ENCODE measurements at places on chromosomes 5 and 9.

GRCh38 chr5:179731791-179732411 lies 721 bp upstream of the MAML1 start:
- no peak for DNase-seq

GRCh38 chr5:132203464-132203818 lies 24.2 kb downstream of the P4HA2 start:
- no peak for DNase-seq

DNA sequence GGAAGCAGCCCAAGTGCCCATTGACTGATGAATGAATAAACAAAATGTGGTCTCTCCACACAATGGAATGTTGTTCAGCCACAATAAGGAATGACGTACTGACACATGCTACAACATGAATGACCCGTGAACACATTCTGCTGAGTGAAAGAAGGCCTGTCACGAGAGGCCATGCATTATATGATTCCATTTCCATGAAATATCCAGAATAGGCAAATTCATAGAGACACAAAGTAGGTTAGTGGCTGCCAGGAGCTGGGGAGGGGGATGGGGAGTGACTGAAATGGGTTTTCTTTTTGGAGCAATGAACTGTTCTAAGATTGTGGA lies 41.4 kb downstream of the BICD2 start:
- no peak for DNase-seq

GRCh38 chr5:72351376-72351775 lies 31.2 kb downstream of the PTCD2 start:
- DNase-seq, result no peak

GRCh38 chr9:136762915-136763648 lies 1.2 kb downstream of the LCN15 start:
- peak; percentile 20 for DNase-seq

DNA sequence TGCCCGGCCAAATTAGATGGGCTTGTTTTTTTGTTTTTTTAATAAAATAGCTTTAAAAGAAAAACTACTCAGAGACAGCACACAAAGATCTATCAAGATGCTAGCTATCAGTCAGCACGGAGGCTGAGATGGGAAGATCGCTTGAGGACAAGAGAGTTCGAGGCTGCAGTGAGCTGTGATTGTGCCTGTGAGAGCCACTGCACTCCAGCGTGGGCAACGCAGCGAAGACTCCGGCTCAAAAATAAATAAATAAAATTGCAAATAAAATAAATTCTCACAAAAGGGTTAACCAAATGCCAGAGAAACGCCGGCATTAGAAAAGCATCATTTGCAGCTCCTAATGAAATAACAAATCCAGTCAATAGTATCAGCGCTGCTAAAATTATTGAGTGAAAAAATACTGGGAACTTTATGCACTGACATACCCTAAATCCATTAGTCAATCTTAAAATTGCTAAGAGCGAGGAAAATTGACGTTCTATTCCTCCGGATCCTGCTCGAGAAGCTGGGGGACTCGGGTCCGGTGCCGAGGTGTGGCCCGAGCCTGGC lies 681 bp downstream of the CPLANE1 start:
- no peak for DNase-seq

GRCh38 chr9:71737455-71737854 lies 30.9 kb downstream of the CEMIP2 start:
- no peak for DNase-seq

DNA sequence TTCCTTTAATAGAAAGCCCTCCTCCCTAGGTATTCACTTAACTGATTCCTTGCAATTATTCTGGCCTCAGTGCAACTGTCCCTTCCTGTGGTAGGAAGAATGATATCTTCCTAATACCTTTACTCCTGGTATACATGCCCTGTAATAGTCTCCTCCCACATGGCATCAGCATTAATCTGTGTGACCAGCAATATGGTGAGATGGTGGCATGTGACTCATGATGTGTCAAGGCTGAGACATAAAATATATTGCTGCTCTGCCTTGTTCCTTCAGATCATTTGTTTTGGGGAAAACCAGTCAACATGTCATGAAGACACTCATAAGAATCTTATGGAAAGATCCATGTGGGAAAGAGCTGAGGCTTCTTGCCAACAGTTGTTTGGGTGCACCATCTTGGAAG lies 149.1 kb upstream of the TRPM3 start:
- DNase-seq, result no peak

DNA sequence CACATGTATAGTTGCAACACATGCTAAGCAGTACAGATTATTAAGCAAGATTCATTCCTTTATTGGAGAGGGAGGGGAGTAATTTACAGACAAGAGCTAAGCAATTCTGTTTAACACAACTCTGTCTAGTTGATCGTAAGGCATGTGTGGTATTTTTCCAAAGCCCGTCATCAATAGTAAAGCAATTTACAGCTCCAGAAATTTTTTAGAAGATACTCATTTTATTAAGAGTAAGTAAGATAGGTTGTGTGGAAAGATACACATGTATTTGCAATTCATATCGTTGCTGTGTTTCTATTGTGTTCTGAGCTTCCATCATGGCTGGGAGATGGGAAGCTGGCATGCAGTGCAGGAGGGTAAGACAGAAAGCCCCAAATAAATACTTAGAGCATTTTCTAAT lies 289.2 kb upstream of the TMEM161B start:
- DNase-seq, result no peak

GRCh38 chr5:30600892-30601291 lies 592.6 kb upstream of the CDH6 start:
- no peak for DNase-seq

- no peak for DNase-seq
Measured at GRCh38 chr5:78642701-78643100, 5.9 kb downstream of the LHFPL2 start.

DNA sequence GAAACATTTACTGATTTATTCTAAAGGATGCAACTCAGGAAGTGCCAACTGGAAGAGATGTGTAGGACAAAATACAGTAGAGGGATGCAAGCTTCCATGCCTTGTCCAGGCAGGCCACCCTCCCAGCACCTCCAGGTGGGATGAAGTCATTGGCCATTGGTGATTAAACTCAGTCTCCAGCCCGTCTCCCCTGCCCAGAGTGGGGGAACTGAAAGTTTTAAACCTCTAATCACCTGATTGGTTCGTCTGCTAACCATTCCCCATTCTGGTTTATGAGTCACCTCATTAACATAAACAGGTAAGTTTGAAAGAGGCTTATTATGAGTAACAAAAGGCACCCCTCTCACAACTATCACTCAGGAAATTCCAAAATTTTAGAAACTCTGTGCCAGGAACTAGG lies 8.1 kb downstream of the TNFAIP8 start:
- DNase-seq, result no peak

DNA sequence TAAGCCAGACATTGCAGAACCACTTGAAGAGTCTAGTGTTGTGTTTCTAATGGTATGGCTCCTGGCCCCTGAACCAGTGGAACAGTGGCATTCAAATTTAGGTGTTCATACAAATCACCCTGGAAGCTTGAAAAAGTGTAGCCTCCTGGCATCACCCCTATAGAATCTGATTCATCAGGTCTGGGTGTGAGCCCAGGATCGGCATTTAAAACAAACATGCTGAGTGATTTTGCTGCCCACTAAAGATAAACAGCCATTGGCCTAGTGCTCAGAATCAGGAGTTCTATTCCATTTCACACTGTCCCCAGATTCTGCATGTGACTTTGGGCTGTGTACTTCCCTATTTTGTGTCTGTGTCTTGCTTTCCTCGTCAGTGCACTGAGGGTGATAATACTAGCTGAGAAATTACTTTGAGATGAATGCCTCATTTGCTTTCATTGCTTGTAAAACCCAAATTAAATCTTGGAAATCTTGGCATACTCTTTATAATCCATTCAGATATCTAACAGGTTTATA lies 241.5 kb upstream of the CLINT1 start:
- no peak for DNase-seq

GRCh38 chr5:38534156-38534453 lies 22.3 kb downstream of the LIFR start:
- no peak for DNase-seq
